ENCODE measurements at places on chromosomes 6 and 20. TPM values are rescaled to one million over a fixed set of nuclear protein-coding genes. Genes with fewer than 3 reads are reported as not detected.

The FRMD1 gene
- polyA plus RNA-seq, result not detected

The EYA4 gene
- not detected for polyA plus RNA-seq

The HAO1 gene
- not detected for polyA plus RNA-seq

The TFAP2B gene
- polyA plus RNA-seq, result not detected

The RAB23 gene
- 0.46 TPM for polyA plus RNA-seq

The GJE1 gene
- polyA plus RNA-seq, result not detected

Data from CD14-positive monocyte (primary cell).